ENCODE measurements at places on chromosomes 12 and 14.

- DNase-seq: no peak
These were observed 462.2 kb downstream of the DIO2 start for GRCh38 chr14:79749065-79749464.

GRCh38 chr14:55761651-55762050 is 181.6 kb downstream of the KTN1 start:
- no peak for DNase-seq

GRCh38 chr14:98140862-98141530 is 1131.0 kb downstream of the BCL11B start:
- DNase-seq: no peak

DNA sequence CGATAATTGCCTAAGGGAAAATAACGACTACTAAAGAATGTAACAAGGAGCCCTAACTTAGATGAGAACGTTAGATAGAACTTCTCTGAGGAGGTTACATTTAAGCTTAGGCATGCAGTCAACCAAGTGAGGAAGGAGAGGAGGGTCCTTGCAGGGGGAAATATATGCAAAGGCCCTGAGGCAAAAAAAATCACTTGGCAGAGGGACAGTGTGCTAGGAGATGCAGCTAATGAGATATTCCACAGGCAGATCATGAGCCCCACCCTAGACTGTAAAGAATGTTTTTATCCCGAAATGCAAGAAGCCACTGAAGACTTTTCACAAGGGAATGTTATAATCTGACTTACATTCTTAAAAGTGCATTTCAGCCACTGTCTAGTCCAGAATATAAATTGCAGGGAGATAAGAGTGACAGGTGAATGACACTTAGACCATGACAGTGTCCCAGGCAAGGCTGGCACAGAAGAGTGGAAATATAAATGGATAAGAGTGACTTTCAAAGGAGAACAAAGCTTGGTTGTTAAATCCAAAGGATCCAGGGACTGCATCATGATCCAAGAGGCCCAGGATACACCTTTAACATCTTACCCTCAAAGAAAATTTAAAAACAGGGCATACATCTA is 61.0 kb downstream of the PPM1H start:
- no peak for DNase-seq

GRCh38 chr14:50471838-50472465 is 60.4 kb downstream of the MAP4K5 start:
- DNase-seq: no peak

DNA sequence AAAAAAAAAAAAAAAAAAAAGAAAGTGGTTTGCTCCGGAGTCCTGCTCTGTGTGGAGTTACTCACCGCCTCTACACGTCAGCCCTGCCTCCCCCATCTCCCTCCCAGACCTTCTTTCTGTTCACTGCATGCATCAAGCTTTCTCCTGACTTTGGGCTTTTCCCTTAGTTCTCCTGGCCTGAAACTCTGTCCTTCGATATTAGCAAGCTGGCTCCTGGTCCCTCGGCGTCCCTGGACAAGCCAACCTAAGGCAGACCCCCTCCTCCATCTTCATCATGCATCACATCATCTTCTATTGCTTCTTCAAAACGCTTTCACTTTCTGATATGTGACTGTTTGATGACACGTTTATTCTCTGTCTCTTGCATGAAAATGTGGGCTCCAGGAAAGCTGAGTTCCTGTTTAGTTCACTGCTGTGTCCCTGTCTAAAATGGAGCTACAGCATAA is 40.6 kb downstream of the SLC15A4 start:
- DNase-seq: no peak

DNA sequence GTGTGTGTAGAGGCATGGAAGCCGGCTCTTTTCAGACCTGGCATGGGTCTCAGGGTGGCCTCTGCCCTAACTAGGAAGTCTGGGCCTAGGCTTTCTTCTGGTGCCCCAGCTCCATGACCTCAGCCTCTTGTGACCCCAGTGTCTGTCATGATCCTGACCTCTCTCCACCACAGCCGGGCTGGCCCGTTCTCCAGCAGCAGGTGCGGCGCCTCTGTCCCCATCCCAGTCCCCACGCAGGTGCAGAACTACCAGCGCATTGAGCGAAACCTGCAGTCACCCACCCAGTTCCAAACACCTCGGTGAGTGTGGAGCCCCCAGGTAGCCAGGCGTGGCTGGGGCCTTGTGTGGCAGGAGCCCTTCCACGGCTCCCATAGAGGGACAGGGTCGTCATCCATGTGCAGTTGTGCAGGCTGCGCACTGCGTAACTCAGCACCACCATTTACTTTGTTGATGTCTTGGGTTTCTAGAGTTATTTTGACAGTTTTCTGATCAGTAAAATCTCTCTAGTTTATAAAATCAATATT is 14.8 kb upstream of the PUS1 start:
- DNase-seq: no peak

- DNase-seq: no peak
These were observed 333.4 kb upstream of the FBXO33 start for GRCh38 chr14:39765676-39766075.

DNA sequence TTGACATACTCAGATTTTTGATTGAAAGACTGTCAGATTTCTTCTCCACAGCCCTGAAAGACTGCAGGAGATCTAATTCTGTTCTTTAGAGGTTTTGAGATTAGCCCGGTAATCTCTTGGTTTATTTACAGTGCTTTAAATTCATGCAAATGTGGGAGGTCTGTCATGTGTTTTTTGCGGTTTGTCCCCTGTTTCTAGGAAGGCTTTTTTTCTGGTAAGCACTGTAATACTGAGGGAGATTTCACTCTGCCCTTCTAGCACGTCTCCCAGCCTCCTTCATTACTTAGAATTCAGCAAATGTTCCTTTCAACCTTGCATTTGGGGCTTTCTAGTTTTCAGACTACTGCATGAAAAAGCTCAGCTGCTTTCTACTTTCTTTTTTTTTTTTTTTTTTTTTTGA is 31.1 kb downstream of the GPHN start:
- DNase-seq: no peak

DNA sequence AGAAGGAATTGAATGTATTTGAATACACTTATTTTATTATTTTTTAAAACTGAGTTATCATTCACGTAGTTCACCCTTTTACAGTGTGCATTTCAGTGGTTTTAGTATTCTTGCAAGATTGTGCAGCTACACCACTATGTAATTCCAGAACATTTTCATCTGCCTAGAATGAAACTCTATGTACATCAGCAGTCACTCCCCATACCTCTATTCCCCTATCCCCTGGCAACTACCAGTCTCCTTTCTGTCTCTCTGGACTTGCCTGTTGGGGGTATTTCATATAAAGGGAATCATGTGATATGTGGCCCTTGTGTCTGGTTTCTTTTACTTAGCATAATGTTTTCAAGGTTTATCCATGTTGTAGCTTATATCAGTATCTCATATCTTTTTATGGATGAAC is 96.8 kb downstream of the BORCS5 start:
- DNase-seq: no peak

DNA sequence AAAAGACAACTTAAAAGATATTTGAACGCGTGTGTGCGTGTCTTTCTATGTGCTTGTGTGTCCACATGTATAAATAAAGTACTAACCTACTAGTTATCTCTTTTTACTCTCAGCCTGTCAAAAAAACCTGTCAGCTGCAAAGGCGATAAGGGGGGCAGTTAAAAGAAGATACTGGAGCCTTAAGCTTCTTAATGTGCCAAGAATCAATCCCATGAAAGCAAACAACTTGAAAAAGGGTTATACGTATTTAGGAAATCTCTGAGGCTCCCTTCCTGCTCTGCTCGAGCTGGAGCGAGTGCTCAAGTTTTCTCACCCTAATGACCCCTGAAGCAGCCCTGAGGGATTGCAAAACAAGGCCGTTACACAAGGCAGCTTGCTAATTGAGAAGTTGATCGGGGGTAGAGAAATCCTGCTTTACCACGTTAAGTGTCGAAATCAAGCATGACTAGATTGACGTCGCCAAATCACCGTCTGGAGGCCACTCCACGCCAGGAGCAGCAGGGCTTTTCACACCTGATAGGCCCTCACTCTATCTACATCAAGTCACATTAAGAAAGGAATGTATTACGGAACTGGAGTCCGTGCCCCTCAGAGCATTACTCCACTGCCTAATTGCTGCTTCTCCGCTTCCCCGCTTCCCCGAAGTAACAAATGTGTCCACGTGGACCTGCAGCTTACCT is 32.4 kb downstream of the LMO3 start:
- DNase-seq: no peak

DNA sequence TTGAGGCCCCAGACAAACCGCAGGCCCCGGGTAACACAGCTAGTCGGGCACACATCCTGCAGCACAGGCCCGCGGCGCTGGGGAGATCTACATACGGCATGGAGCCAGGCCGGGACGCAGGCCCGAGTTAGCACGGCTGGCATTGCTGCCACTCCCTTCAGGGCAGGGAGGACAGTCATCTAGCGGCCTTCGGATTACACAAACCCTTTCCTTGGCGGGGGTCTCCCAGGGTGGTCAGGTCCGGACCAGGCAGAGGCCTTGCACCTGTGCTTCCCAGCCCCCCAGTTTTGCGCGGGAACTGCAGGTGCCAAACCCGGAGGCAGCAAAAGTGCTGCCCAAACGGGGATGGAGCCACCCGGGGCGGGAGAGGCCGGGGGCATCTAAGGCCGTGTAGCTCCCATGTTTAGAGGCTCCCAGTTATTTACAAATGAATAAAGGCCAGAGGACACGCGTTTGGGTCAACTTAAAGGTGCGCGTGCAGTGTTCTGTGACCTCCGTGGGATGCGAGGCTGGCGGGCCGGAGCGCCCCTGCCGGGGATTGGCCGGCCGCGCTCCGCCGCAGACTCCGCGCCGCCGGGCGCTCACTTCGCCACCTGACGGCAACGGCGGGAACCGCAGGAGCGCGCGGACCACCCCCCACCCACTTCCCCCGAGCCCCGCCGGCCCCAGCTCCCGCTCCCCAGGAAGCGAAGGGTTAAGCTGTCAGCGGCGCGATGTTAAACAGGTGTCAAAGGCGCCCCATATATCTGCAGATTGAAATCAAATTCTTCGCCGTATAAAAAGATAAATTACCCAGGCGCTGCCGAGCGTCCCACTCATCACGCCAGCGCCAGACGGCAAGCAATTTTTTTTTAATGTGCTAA is 18.1 kb downstream of the VSX2 start:
- no peak for DNase-seq

DNA sequence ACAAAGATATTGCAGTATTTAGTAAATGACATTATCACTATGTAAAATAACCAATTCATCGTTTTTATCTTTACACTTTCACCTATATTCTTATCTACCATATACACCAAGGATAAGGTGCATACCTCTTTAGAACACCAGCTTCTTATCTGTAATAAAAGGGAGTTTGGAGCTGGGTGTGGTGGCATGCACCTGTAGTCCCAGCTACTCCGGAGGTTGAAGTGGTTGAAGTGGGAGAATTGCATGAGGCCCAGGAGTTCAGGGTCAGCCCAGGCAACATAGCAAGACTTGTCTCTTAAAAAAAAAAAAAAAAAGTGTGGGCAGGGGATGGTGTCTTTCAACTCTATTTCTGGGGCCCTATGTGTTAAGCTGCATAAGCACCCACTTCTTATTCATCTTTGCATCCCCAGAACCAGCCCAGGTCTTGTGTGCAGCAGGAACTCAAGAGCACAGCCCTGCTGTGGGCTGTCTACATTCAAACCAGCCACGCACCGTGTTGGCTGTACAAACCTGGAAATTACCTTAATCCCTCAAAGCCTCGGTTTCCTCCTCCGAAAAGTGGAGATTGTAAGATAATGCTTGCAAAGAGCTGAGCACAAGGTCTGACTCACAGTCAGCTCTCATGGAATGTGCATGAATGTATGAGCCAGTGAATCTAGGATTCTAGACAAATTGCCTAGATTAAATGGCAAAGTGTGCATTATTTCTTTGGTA is 256.6 kb upstream of the FOXN3 start:
- no peak for DNase-seq

DNA sequence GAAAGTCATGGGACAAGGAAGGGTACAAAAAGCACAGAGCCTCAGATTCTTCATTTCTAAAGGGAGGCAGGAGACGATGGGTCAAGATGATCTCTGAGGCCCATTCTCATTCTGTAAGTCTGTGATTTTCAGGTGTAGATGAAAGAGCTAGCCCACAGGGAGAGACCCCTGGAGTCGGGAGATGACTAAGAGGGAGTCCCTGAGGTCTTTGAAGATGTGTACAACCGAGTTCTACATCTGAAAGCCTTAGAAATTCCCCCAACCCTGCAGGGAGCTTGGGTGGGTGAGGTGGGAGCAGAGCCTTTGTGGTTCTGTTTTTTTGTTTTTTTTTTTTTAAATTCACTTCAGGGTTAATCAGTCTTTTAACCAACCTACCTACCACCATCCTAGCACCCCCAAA is 3.1 kb downstream of the WNT10B start:
- DNase-seq: no peak

GRCh38 chr12:79643821-79644220 is 46.9 kb downstream of the PAWR start:
- DNase-seq: no peak

DNA sequence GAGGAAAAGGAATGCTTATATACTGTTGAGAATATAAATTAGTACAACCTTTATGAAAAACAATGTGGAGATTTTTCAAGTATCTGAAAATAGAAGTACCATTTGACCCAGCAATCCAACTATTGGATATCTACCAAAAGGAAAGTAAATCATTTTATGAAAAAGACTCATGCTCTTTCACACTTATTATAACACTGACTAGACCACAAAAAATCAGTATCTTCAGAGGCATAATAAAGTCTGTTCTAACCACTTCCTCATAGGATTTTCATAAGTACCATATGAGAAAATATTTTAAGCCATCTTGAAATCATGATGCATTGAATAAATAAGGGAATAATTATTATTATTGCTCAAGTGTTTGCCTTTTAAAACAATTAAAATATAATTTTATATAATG is 90.8 kb downstream of the SLCO1B1 start:
- DNase-seq: no peak

DNA sequence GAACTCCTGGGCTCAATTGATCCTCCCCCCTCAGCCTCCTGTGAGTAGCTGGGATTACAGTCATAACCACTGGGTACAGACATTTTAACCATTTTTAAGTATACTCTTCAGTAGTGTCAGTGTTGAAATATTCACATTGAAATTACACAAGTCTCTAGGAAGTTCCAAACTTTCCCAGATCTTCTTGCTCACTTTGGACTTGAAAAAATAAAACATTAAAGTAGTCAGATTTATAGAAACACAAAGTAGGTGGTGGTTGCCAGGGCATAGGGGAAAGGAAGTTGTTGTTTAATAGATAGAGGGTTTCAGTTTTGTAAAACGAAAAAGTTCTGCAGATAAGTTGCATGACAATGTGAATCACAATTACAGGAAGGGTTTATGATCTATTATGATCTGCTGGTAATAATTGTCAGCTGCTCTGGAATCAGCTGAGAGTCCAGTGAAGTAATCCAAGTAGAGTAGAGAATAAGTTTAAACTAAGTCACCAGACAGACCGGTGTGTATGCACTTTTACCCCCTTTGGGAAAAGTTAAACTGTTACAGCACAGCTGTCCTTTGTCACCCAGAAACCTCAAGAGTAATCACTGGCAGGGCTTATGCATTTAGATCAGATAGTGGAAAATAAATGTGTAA is 27.4 kb downstream of the PCNX1 start:
- DNase-seq: no peak

GRCh38 chr14:98834119-98834518 is 437.9 kb downstream of the BCL11B start:
- no peak for DNase-seq

- no peak for DNase-seq
These were observed 11.2 kb downstream of the ADSS1 start for GRCh38 chr14:104734991-104735779.
